ENCODE measurements at places on chromosomes 3 and 15. TPM values are rescaled to one million over a fixed set of nuclear protein-coding genes. Genes with fewer than 3 reads are reported as not detected.

DNA sequence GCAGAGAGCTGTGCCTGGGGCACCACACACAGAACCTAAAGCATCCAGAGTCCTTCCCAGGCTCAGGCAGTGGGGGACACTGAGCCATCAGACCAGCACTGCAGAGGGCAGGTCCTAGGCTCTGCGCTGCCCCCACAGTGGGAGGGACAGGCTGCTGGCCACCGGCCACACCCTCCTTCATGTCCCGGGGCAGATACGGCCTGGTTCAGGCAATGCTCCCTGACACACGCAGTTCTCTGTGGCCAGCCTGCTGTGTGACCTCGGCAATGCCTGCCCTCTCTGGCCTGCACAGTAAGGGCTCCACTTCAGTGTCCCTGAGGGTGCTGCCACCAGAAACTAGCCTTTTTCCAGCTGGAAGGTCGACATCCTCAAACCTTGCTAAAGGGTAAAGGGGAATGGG is 12.4 kb downstream of the LINGO1 start:
- H3K4me1 ChIP-seq, result peaks cover 4% of the 10 kb centered on the region
- DNase-seq, result no peak
- no peak overlapping the region for H3K4me3 ChIP-seq
- H3K27ac ChIP-seq, result no peak overlapping the region
- no peaks in the 10 kb centered on the region for H3K27me3 ChIP-seq

DNA sequence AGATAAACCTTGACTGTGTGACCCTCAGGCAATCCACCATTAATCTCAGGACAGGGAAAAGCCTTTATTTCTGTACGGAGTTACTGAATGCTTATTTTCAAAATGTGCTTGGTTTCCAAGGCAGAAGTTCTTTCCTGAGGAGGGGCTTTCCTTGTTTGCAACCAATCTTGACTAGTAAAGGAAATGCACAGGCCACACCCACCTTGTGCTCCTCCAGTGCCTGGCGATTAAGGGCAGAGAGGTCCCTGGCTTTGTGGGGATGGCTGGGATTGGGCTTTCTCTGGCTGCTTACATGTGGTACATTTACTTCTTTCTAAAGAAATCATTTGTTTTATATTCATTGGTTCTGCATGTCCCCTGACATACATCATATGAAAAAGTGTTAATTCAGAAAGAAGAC is 47.8 kb downstream of the ZNF621 start:
- H3K4me1 ChIP-seq, result peaks cover 4% of the 10 kb centered on the region
- no peak overlapping the region for H3K27ac ChIP-seq
- peaks cover 3% of the 10 kb centered on the region for H3K36me3 ChIP-seq
- DNase-seq, result no peak
- peaks cover 17% of the 10 kb centered on the region for H3K27me3 ChIP-seq

GRCh38 chr15:95017666-95018328 is 786.4 kb downstream of the MCTP2 start:
- H3K4me3 ChIP-seq, result no peak overlapping the region
- H3K4me1 ChIP-seq, result peaks cover 13% of the 10 kb centered on the region
- DNase-seq, result no peak

GRCh38 chr3:53495146-53495519 is 722 bp downstream of the CACNA1D start:
- H3K4me1 ChIP-seq, result peaks cover 14% of the 10 kb centered on the region
- peaks cover 15% of the 10 kb centered on the region for H3K27me3 ChIP-seq
- H3K36me3 ChIP-seq, result no peaks in the 10 kb centered on the region
- no peak overlapping the region for H3K27ac ChIP-seq
- peak overlapping the region; percentile 71 for H3K4me3 ChIP-seq

DNA sequence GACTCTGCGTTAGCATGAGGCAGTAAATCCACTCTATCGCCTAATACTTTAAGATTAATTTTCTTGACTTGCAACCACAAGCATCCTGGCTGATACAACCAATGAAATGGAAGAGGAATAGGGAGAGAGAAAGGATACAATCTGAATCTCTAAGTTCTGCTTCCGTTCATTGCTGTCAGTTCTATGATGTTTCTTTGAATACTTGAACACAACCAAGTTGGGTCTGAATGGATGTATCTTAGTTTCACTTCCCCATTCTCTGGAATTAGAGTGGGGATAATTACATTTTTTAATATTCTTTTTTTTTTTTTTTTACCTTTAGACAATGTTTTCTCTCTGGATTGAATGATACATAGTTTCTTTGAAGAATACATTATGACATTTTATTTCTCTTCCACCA is 22.9 kb downstream of the PDE8A start:
- no peak overlapping the region for H3K27ac ChIP-seq
- H3K4me1 ChIP-seq, result peaks cover 41% of the 10 kb centered on the region
- H3K27me3 ChIP-seq, result no peaks in the 10 kb centered on the region

DNA sequence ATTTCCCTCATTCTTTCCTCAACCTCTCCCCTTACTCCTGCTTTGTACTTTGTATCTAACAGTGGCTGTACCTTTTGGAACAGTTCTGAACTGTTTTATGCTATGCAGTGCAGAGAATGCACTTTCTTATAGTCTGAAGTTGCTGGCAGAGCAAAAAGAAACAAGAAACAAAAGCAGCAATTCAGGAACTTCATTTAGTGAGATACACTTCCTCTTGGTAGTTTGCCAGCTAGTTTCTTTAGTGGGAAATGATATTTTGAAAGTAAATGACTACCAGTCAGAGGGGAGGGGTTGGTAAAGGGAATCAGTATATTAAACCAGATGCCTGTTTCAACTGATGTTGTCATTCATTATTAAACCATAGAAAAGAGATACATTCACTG is 55.0 kb upstream of the CHD2 start:
- no peaks in the 10 kb centered on the region for H3K36me3 ChIP-seq
- no peak overlapping the region for H3K27ac ChIP-seq
- no peak for DNase-seq
- H3K27me3 ChIP-seq, result no peaks in the 10 kb centered on the region
- no peak overlapping the region for H3K4me3 ChIP-seq

GRCh38 chr15:64247906-64248541 is 85.2 kb upstream of the PPIB start:
- H3K4me3 ChIP-seq, result no peak overlapping the region
- H3K27ac ChIP-seq, result peak overlapping the region; percentile 93
- H3K36me3 ChIP-seq, result no peaks in the 10 kb centered on the region
- peaks cover 54% of the 10 kb centered on the region for H3K4me1 ChIP-seq
- H3K27me3 ChIP-seq, result no peaks in the 10 kb centered on the region

DNA sequence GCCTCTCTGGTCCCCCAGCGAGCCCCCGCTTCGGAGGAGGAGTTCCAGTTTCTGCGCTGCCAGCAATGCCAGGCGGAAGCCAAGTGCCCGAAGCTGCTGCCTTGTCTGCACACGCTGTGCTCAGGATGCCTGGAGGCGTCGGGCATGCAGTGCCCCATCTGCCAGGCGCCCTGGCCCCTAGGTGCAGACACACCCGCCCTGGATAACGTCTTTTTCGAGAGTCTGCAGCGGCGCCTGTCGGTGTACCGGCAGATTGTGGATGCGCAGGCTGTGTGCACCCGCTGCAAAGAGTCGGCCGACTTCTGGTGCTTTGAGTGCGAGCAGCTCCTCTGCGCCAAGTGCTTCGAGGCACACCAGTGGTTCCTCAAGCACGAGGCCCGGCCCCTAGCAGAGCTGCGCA is 3.5 kb downstream of the PML start:
- H3K4me1 ChIP-seq, result peaks cover 45% of the 10 kb centered on the region
- H3K27me3 ChIP-seq, result no peaks in the 10 kb centered on the region
- H3K27ac ChIP-seq, result no peak overlapping the region
- DNase-seq, result no peak
- peaks cover 4% of the 10 kb centered on the region for H3K36me3 ChIP-seq

- no peaks in the 10 kb centered on the region for H3K27me3 ChIP-seq
- no peak overlapping the region for H3K27ac ChIP-seq
- DNase-seq, result no peak
These were observed 15.9 kb upstream of the TMEM87A start for GRCh38 chr15:42289166-42289565.

DNA sequence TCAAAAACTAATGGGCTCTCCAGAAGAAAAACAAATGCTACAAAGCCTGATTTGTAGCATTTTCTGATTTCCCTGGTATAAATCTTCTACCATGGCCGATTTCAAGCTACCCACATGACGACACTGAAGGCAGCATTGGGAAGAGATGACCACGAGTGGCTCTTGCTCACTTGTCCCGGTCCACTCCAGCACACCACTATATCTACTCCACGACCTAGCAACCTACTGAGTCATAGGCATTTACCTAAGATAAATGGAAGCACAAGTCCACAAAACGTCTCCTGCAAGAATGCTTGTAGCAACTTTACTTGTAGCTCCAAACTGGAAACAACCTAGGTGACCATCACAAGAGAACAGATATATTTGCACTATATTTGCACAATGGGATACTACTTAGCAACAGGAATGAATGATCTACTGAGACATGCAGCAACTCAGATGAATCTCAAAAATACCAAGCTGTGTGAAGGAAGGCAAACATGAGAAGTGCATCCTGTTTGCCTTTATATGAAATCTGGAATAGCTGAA is 60.8 kb upstream of the HES1 start:
- peaks cover 50% of the 10 kb centered on the region for H3K27me3 ChIP-seq
- H3K4me3 ChIP-seq, result no peak overlapping the region
- H3K36me3 ChIP-seq, result no peaks in the 10 kb centered on the region
- peaks cover 21% of the 10 kb centered on the region for H3K4me1 ChIP-seq

GRCh38 chr15:71162309-71162708 is 47.0 kb downstream of the THSD4 start:
- H3K27me3 ChIP-seq, result no peaks in the 10 kb centered on the region
- H3K4me1 ChIP-seq, result no peaks in the 10 kb centered on the region
- peaks cover 8% of the 10 kb centered on the region for H3K36me3 ChIP-seq
- DNase-seq, result no peak

The TCAIM gene
- 24.1 TPM for total RNA-seq

The SAMD7 gene
- total RNA-seq, result not detected

The ST8SIA2 gene
- 2.4 TPM for total RNA-seq

The FANCD2OS gene
- not detected for total RNA-seq

The TTLL13 gene
- total RNA-seq, result not detected

The IL17RD gene
- total RNA-seq, result 5.1 TPM

The UBXN7 gene
- 62.5 TPM for total RNA-seq

Measured in chondrocyte (in vitro differentiated cells).